ENCODE measurements at places on chromosomes 6 and 20.

GRCh38 chr20:10553326-10553984, 118.3 kb downstream of the SLX4IP start:
- DNase-seq = peak; percentile 15

DNA sequence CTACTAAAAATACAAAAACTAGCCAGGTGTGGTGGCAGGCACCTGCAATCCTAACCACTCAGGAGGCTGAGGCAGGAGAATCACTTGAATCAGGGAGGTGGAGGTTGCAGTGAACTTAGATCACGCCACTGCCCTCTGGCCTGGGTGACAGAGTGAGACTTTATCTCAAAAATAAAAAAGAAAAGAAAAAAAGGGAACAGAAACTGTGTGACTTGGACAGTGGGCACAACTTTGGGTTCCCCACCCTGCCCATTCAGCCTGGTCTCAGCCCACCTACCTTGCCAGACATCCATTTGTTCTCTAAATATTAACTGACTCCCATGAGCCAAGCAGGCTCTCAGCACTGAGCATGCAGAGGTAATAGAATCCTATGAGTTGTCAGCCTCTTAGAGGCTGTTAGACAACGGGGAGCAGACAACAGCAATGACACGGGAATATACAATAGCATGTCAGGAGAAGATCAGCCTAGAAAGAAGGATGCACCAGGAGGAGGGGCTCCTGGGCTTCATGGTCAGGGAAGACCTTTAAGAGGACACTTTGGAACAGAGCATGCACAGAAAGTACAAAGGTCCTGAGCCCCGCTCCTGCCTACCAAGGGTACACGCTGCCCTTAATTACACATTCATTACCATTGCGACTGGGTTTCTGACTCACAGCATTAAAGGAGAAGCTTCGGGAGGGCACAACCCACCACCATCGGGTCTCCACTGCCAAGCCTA, 20.0 kb downstream of the FAM209B start:
- DNase-seq = no peak

- no peak for DNase-seq
These were observed 59.7 kb downstream of the TMEM200A start for GRCh38 chr6:130425537-130425936.

GRCh38 chr6:159398633-159399032, 229.4 kb downstream of the FNDC1 start:
- DNase-seq = no peak

GRCh38 chr20:63706852-63707557, 771 bp downstream of the ARFRP1 start:
- peak; percentile 46 for DNase-seq

DNA sequence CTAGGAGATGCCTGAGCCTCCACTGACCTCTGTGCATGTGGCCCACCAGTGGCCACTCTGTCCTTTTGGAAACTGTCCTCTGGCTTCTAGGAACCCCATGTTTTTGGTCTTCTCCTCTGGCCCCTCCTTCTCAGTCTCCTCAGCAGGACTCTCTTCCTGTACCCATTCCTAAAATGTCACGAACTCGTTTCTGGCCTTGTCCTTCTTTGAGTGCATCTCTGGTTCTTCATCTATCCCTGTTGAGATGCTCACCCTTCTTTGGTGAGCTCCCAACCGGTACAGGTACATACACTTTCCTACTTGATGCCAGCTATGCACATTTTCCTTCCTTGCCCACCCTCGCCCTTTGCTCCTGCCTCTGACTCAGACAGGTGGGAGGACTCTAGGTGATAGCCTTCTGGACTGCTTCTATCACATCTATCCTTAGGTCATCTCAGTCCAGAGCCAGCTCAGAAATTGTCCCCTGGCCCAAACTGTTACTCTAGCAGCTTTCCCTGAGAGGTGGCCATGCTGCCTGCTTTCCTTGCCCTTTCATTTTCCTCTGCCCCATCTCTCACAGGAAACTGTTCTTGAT, 14.8 kb upstream of the NNAT start:
- no peak for DNase-seq

DNA sequence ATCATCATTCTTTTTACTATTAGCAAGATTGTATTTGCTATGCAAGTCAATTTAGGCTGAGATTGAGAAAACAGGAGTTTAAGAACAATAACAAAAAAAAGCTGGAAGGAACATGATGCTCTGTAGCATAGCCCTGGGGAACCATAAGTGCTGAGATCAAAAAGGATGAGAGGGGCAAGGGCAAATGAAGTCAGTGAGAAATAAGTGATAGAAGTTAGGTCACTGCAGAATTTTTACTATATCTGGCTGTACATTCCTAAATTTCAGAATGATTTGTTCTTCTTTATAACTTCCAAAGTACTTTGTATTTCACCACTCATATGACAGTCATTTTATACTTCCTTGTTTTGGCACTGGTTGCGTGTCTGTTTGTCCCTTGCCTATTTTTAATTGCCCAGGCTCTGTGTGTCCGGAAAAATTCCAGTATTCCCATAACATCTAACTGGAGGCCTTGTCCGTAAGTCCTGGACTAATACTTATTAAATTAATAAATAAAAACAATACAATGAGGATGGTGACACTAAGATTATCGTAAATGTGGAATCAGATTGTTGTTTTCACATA, 444.7 kb downstream of the TENT5A start:
- DNase-seq = no peak

- no peak for DNase-seq
These were observed at the start of gene DDR1 for GRCh38 chr6:30883685-30884520. DDR1 (plus strand) TSS chr6:30884519; CDS start chr6:30888730, 4,211 bp downstream.

DNA sequence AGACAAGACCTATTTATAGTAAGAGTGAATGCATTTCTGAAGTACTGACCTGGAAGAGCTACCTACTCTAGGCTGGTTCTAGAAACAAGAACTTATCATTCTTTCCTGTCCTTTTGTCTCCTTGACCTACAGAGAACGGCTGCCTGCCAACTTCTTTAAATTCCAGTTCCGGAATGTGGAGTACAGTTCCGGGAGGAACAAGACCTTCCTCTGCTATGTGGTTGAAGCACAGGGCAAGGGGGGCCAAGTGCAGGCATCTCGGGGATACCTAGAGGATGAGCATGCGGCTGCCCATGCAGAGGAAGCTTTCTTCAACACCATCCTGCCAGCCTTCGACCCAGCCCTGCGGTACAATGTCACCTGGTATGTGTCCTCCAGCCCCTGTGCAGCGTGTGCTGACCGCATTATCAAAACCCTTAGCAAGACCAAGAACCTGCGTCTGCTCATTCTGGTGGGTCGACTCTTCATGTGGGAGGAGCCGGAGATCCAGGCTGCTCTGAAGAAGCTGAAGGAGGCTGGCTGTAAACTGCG, 8.3 kb downstream of the APOBEC2 start:
- DNase-seq = no peak

- DNase-seq = no peak
These were observed 350.0 kb upstream of the MANEA start for GRCh38 chr6:95227351-95227750.

GRCh38 chr20:7399575-7399974, 540.7 kb downstream of the HAO1 start:
- DNase-seq = no peak

GRCh38 chr6:141475259-141475658, 657.5 kb upstream of the GJE1 start:
- no peak for DNase-seq

- DNase-seq = no peak
These were observed 15.2 kb upstream of the SIRT5 start for GRCh38 chr6:13559251-13559650.

DNA sequence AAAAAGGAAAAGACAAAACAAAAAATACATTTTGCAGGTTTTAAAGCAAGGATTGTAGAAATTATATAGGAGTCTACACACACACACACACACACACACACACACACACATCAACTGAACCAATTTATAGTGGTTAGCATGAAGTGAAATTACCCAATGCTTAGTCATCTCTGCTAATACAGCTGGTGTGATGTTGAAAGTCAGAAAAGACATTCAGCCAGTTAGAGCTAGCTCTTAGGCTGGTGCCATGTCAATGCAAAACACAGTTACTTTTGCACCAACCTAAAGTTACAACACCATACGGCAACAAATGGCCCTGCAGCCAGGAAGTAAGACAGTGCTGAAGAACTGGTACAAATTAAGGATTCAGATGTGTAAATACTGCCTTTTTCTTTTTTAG, 15.2 kb downstream of the FAM210B start:
- no peak for DNase-seq

- DNase-seq = no peak
These were observed 31.4 kb downstream of the RALGAPA2 start for GRCh38 chr20:20680991-20681508.

GRCh38 chr20:46246559-46246958, 61.7 kb downstream of the CDH22 start:
- no peak for DNase-seq

- no peak for DNase-seq
These were observed 105.0 kb upstream of the QKI start for GRCh38 chr6:163309491-163310026.

DNA sequence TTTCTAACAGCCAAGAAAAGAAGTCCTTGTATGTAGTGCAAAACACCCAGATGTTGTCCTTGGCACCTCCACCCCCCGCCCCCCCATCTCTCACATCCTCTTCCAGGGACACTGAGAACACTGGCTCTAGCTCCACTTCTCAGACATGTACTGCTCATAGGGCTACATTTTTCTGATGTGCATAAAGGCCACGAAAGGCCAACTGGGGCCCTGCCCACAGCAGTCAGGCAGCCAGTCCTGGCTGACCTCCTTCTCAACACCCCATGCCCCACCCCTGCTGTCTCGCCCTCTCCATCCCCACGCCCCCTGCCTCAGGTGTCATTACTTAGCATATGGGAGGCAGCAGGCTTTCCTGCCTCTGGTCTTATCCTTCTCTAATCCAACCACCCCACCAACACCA, 11.3 kb downstream of the GABRR1 start:
- no peak for DNase-seq

DNA sequence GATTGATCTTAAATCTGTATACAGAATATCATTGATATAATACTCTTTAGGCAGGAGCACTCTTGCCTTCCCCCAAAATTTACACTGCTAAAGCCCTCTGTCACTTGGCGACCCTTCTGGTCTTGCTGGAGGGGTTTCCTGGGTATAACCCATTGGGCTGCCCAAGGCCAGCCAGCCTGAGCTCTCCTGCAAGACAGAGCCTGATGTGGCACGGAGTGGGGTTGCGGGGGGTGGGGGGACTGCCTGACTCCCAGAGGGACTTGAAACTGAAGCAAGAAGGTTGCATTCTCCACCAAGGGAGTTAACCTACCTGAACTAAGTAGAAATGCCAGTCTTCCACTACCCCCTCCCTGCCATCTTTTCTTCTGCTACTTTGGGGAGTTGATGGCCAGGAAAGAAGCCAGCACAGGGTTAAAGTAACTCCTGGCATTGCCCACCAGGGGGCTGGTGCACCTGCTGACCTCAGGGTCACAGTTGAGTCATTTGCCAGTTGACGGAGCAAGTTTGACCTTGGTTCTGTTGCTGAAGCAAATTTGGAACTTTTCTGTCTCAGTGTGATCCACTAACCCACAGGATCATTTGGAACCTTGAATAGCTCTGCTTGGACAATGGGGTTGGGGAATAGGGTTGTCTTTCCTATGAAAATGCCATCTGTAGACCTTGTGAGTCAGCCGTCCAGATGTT, 79.4 kb downstream of the ASXL1 start:
- no peak for DNase-seq

GRCh38 chr6:131638013-131638412, 911 bp downstream of the ENPP3 start:
- no peak for DNase-seq

- DNase-seq = no peak
These were observed 291.9 kb downstream of the PLCB1 start for GRCh38 chr20:8424010-8424409.

GRCh38 chr6:169194737-169195136, 58.9 kb downstream of the THBS2 start:
- DNase-seq = no peak

GRCh38 chr20:63567136-63567385, 7.0 kb downstream of the HELZ2 start:
- no peak for DNase-seq

GRCh38 chr6:105363100-105363754, 39.7 kb downstream of the PREP start:
- DNase-seq = no peak

DNA sequence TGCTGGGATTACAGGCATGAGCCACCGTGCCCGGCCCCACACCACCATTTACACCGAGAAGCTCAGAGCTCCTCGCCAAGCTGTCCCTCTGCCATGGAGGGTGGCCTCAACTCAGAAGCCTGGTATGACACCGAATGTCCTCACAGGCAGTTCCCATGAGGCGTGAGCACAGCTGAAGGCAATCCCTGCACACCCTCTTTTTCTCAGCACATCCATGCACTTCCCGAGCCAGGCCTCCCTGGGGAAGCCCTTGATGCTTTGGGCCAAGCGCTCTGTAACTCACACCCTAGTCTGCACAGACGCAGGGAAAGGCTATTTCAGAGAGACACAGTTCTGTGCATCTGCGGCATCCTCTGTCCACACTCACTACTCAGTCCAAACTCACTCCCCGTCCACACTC, 18.4 kb downstream of the THBS2 start:
- DNase-seq = no peak

GRCh38 chr6:11848346-11848651, 69.7 kb upstream of the ADTRP start:
- DNase-seq = no peak

DNA sequence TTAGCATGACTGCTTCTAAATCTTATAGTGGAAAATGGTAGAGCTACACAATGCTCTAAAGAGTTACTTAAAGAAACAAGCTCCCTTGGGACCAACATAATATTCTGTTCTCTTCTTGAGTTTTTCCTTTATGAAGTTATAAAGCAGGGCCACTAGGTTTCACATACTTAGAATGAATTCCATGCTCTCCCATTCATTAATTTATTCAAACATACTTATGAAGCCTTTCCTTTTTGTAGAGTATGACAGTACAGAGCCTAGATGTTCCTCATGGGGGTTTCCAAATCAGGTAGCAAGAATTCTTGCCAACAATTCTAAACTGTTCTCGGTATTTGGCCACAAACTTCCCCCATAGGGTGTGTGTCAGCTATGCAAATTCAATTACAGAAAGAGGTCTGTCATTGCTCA, 20.6 kb upstream of the FABP7 start:
- no peak for DNase-seq

DNA sequence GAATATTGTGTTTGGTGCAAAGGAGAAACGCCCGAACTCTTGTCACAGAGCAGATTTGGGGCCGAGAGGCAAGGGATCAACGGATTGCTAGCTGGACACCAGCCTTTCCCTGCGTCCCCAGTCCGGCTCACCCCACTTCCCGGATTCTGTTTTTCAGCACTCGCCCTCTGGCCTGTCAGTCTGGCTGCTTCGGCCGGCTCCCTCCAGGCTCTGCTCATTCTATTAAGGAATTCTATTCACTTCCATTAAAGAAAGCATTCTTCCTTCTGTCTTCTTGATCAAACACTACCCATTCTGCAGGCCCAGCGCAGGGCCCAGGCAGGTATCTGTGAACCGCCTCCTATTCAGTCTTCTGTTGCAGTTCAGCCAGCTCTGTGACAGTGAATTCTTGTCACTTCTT, 91.7 kb downstream of the RNF182 start:
- DNase-seq = no peak

- DNase-seq = no peak
These were observed 124.9 kb downstream of the KLHL32 start for GRCh38 chr6:97049253-97050011.

Measured in stimulated activated CD8-positive, alpha-beta memory T cell treated with anti-CD3 and anti-CD28 coated beads, Interleukin-15, amount 100 ng/mL, for 4 hours (primary cell).